ENCODE measurements at places on chromosomes 2 and 18.

DNA sequence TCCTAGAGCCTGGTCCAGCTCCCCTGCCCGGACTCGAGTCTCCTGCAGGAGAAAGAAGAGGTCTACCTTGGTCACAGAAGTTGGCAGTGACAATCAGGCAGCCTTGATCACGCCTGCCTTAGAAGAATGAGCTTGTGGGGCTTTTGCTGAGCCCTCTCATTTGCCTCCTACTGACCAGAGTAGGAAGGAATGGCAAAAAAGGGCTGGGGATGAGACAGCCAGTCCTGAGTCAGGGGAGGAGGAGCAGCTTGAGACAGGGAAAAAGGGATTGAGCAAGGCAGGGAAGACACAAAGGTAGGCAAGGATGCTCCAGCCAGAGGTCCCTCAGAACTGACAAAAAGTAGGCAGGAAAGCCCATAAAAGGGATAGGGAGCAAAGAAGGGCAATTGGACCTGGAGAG is 6.0 kb downstream of the WDR54 start:
- no peak for DNase-seq

- no peak for DNase-seq
Measured at GRCh38 chr18:30177056-30177455, 865.5 kb downstream of the DSC3 start.

DNA sequence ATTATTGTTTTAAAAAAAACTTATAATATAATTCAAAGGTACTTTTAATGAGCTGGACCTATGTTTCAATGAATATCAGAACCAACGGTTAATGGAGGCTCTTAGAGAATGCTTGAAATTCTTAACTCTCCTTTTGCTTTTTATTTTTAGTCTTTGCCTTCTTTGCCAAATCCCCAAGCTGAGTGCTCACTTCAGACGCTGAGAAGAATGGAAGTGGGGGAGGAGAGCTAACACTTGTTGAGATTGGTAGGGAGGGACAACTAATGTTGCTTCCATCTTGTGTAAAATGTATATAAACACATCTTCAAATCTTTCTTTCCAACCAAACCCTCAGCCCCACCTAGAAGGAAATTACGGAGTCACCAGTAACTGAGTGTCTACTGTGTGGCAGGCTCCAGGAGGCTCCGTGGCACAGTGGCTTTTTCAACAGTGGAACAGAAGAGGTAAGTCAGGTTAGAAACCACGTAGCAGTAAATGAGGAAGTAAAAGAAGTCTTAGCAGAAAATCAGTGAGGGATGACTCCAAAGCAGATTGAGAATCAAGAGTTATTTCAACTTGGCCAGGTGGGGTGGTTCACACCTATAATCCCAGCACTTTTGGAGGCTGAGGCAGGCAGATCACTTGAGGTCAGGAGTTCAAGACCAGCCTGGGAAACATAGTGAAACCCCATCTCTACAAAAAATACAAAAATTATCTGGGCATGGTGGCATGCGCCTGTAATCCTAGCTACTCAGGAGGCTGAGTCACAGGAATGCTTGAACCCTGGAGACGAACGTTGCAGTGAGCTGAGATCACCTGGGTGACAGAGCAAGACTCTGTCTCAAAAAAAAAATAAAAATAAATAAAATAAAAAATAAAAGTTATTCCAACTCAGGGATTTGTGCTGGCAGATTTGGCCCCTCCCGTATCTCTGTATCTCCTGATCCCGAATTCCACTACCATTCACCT is 45.0 kb upstream of the CREB1 start:
- DNase-seq, result no peak

DNA sequence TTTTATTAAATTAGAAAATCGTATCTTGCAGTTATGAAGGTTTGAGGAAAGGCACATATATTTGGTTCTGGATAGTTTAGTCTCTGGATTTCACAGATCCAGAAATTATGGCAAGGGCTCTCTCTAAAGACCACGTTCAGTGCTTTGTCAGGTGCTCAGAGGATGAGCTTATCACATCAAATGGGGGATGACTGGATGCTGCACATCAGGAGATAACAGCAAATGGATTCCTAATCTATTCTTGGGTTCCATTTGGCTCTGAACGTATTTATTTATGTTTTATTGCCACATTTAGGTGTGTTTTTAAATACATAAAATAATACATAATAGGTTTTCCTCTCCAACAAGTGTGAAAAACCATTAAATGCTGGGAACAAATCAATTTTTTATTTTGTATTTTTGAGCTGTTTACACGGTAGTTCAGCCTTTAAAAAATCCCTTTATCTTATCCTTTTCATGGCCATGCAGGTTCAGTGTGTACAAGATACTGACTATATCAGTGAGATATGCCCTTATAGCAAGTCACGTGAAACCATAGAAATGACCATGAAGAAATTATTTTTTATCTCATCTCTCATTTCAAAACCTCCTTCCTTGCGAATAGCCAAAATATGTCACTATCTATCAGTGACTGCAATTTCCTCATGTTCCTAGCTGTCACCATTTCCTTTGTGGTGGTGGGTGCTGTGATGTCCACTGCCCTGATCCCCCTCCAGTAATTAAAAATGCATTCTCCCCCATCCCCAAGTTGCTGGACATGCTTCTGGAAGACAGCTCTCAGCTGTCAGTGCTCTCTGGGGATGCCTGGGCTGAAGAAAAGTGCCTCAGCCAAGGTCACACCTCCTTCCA is 25.9 kb upstream of the CXCR4 start:
- no peak for DNase-seq

DNA sequence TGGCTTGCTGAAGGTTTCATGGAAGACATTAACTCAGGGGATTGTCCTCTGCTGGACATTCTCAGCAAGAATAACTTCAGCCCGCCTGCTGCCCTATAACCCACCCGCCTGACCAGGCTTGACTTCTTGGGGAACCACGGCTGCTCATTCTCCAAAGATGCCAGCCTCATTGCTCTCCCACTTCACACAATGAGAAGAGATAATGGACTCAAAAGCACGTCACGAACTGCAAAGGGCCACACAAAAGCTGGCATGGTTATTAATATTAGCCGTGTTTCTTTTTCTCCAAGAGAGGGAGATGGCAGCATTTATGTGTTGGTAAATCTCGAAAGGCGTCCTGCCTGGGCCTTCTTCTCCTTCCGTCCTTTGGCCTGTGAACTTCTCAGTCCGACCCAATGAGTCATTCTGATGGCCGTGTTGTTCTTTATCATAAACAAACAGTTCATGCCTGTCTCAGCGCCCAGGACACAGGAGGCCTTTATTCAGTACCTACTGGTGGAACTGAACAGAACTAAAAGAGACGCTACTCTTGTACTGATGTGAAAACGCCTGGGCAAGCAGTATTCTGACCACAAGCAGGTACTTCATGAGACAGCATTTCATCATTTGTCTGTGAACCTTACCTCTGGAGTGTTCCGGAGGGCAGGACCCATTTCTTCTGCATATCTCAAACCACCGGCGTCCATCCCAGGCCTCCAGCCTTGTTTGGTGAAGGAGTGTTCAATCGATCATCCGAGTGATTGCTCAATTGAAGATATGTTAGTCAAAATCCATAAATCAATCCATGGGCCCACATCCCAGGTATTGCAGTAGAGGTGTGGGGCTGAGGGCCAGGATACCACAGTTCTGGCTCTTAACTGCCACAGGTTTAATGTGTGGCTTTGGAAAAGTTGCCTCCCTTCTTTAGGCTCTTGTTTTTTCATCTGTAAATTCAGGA is 25.1 kb upstream of the KLHL29 start:
- no peak for DNase-seq

DNA sequence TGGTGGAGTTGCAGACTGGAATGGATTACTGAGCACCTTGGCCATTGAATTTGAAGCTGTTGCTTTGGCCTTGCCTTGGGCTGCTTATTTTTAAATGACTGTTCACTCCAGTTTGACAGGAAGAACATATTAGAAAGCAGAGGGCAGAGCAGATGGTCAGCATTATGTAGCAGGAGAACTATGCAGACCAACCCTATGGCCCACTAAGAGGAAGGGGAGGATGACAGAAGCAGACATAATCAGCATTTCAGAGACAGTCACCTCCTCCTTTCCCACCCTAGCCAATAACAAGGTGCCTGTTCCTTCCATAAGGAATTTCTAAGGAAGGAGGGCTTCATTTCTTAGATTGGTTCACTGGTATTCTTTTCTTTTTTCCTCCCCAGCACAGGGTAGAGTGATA is 2.4 kb downstream of the CHRNA1 start:
- no peak for DNase-seq

GRCh38 chr2:120737340-120738101 is 1.9 kb downstream of the GLI2 start:
- DNase-seq, result no peak

- DNase-seq, result no peak
Measured at GRCh38 chr2:96729748-96730147, 10.1 kb downstream of the LMAN2L start.

DNA sequence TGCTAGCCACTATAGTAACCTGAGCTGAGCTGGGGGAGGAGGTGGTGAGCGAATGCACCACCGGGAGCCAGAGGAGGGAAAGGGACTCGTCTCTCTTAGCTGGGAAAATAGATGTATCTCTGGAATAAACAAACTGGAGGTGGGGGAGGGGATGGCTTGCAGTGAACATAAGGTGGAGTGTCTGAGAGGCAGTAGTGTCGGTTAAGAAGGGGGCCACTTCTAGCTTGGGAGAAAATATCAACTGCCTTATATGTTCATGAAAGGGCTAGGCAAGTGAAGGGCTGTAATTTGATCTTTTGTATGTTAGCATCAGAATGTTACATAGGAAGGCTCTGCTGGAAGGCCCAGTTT is 2.2 kb downstream of the SETBP1 start:
- DNase-seq, result no peak

DNA sequence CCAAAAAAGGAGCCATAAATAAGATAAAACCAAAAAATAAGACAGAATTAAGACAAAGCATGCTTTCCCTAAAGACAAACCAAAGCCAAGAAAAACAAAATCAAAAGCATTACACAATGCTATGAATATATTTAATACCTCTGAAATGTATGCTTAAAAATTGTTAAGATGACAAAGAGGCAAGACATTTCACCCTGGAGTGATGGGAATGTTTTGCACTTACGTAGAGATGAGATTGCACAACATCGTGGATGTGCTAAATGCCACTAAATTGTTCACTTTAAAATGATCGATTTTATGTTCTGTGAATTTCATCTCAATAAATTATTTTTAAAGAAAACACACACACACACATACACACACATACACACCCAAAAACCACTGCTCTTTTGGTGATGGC is 386.6 kb upstream of the KLHL29 start:
- DNase-seq, result no peak

- DNase-seq, result no peak
Measured at GRCh38 chr2:192215096-192215877, 20.6 kb upstream of the TMEFF2 start.

- no peak for DNase-seq
Measured at GRCh38 chr2:218567797-218568189, 358 bp downstream of the USP37 start.

DNA sequence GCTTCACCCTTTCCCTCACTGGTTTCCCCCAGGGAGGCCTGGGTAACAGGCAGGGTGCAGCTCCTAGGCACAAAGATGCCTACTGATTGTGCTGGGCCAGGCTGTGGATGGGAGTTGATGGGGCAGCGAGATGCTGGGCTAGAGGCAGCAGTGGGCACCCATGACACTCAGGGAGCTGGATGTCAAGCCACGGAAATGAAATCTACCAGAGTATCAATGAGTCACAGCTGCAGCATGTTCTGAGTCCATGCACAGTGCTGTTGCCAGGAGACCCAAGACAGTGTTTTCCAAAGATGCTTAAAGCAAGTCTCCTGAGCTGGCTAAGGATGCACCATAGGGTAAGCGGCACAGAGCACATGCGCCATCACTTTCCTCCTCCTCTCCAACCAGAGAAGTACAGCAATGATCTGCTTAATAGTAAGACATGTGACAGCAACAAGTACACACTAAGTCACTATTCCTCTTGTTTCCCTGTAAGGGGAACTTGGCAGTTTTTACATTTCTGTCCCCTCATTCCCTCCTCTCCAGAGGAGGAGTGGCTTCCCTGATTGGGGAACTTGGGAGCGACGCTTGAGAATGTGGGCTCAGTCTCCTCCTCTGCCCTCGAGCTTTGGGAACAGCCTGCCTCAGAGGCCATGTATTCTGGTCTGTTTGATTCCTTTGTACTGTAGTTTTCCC is 57.2 kb downstream of the CDC42EP3 start:
- DNase-seq, result no peak

DNA sequence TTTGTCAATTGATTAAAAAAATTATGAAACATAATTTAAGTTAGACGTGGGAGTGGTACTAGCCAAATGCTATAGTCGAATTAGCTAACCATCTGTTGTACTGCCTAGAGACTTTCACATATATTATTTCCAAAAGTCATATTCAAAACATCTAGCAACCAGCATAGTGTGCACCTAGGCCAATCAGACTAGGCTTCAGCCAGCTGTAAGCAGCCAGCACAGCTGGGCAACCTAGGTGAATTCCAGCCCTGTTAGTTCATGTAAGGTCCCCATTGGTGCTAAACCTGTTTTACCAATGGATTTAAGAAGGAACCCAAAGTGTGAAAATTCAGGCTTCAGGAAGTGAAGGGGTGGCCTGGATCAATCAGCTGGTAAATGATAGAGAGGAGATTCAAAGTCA is 144.3 kb downstream of the BCL2 start:
- no peak for DNase-seq

GRCh38 chr2:125681976-125682805 is 973.8 kb upstream of the GYPC start:
- DNase-seq, result no peak

- DNase-seq, result no peak
Measured at GRCh38 chr2:239444626-239445577, 44.1 kb upstream of the HDAC4 start.

DNA sequence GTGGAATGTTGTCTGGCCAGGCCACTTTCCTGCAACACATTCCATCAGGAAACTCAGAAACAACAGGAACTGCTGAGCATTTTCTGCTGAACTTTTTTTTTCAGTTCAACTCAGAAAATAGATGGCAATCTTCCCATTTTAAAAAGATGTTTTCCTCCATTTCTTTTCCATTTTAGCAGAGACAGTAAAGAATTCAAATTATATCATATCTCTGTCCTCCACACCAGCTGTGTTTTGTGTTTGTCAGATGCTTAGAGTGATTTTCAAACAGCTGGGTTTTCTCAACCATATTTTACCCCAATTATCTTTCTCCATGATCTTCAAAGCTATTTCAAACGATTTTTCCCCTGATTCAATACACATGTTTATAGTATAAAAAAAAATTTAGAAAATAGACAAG is 713.4 kb downstream of the LRRTM4 start:
- no peak for DNase-seq

DNA sequence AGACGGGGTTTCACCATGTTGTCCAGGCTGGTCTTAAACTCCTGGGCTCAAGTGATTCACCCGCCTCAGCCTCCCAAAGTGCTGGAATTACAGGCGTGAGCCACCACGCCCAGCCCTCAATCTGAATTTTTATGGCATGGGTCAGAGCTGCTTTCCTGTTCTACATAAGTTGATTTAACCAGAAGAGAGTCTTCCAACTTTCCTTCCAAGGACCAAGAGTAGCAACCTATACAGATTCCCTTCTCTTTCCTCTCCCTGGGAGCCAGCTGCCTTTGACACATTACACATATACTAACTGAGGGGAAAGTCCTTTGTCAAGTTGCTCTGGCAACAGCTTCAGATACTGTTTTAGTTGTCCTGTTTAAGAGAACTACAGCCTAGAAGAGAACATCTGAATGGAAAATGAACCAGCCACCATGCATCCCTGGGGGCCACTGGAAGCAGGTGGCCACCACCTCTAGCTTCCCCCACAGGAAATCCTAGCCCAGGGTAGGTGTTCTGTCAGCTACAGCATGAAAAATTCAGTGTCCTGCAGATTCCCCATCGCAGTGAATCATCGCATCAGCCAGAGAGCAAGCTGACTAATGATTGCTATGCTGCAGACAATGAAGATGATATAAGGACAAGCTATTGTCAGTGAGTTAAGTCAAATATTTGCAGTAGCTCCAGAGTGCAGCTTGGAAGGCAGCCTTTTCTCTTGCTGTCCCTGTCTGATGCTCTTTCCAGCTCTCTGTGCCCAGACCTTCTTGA is 62.9 kb downstream of the POMC start:
- no peak for DNase-seq
